Activated CD4-positive, CD25-positive, alpha-beta regulatory T cell treated with anti-CD3 and anti-CD28 coated beads, Interleukin-2, amount 50 U/mL, for 24 hours (primary cell): ENCODE measurements at places on chromosomes 4 and X.

DNA sequence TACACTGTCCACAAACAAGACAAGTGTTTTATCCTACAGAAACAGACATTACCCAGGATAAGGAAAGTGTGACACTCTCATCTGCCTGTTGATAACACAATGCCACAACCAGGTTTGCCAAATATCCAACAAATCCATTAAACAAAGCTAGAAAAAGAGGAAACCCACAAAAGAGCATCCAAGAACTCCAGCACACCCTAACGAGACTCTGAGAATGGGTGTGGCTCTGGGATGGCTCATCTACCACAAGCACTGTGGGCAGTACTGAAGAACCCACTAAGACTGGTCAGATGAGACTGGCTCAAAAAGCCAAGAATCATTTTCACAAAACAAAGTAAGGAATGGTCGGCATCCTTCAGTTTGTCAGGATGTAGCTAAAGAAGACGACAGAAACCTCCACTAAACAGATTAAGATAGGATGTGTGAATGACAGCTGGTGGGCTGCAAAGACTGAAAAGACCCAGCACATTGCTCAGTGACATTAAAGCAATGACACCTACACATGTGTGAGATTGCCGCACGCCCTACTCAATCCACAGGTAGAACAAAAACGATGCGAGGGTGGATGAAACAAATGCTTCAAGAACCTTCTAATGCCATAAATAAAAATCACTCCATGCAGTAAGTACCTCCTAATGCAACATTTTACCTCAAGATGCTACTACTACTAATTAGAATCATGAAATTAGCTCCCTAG is 14.7 kb downstream of the ATP8A1 start:
- peak; percentile 45 for ATAC-seq

GRCh38 chrX:100658941-100659381 is 15.0 kb downstream of the SRPX2 start:
- ATAC-seq: no peak

DNA sequence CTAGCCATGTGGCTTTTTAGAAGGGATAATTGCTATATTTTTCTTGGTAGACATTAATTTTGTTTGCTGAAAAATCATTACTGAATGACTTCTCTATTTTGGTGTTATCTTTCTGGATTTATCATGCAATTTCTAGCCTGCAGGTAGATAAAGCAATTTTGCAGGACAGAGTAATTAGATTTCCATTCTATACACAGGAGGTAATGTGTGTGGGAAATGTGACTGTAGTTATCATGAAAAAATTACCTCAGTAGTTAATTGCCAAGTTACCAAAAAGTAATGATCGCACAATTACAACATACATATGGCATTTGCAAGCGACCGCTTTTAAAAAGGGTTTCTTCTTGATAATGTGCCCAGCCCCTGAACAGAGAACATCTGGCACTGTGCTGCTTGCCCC is 66.1 kb downstream of the KIT start:
- no peak for ATAC-seq

DNA sequence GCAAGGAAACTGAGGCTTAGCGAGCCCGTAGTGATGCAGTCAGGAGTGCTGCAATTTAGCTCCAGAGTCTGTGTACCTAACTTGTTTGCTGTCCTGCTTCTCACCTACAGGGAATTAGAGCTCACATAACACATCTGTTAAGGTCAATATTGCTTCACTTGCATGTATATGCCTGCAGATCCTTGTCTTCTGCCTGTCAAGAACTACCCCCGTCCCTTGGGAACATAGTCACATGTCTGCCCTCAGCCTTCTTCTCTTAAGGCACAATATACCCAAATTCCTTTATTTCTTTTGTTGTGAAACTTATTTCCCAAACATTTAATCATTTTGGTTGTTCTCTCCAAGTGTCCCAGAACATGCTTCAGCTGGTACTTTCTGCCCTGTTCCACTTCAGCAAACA is 103.3 kb upstream of the LEF1 start:
- no peak for ATAC-seq

DNA sequence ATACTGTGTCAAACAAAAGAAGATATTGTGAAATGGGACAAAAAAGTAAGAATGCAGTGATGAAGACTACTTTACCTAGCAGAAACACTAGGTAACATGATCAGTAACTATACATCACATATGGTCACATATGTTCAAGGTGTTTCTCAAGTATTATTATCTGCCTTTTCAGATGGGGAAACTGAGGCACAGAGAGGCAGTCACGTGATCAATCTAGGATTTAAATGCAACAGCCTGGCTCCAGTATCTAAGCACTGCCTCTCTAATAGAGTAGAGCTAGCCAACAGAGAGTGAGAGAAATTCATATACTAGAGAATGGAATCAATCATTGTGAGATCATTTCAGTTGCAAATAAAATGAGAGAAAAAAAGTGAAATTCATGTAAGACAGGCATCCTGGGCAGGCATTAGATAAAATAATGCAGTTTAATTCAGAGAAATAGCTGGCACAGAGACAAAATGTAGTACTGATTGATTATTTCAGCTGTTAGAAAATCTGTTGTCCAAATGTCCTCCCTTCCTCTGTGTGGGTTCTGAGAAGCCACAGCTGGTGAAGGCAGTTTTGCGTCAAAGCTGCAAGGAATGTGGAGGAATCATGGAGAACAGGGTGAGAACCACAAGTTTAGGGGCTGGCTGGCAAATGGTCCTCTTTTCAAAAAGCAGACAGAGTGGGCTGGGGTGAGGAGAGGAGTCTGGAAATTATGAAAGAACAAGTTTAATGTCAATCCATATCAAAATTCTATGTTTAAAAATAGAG is 26.0 kb downstream of the SMIM43 start:
- no peak for ATAC-seq

DNA sequence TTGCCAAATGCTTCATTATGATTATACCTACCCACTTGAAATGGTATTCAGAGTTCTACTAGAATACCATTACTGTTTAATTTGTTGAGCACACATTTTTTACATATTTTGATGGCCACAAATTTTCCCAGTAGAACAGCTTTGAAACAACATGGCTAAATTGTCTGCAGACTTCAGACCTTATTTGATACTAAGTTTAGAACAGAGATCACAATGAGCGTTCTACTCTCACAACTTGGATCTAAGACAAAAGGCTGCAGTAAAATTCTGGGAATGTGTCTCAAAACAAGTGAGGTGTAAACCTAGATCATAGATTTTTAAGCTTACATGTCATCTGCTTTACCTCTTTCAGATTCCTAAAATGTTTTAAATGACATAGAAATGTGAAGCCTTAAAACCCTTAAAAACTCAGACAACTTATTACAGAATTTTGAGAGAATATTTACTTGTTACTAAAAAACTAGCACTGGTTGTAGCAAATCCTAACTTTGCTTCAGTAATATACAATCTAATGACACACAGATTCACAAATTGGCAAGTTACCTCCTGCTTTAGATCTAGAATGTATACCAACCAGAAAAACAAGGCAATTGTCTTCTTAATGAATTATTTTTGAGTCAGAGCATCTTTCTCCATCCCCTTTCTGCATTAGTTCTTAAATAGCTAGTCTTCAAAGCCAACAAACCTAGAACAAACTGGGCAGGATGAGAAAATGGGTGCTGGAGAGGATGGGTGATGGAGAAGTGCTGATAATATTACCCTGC is 243.3 kb downstream of the SLC7A11 start:
- no peak for ATAC-seq

DNA sequence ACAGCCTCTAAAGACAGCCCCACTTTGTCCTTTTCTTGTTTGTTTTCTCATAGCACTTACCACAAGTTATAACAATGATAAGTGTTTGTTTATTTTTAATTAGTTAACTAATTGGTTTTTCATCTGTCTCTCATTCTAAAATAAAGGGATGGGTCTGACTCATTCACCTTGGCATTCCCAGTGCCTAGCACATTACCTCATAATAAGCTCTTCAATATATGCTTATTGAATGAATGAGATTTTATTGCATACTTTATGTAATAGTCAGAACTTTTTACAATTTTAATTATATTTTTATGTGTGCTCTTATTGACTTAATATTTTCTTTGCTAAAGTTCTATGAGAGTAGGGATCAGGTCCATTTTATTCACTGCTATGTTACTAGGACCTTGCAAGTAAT is 22.8 kb upstream of the PRKG2 start:
- no peak for ATAC-seq

- ATAC-seq: no peak
Observed at GRCh38 chr4:123433976-123434375, 37.4 kb downstream of the SPRY1 start.

DNA sequence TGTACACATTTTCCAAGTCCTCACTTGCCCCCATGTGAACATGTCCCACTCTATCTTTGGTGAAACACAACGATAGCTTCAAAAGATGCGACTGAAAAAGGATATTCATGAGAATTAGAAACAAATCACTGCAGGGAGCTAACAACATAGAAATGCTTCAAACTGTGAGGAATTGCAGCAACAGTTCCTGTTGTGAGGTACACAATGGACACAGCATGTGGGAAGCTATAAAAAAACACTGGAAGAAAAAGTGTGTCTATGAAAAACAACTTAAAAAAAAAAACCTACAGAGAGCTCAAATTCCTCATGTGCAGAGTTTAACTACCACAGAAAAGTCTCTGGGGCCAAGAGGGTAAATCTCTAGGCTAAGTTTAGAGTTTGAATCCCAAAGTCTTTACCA is 51.6 kb upstream of the BLTP1 start:
- no peak for ATAC-seq

DNA sequence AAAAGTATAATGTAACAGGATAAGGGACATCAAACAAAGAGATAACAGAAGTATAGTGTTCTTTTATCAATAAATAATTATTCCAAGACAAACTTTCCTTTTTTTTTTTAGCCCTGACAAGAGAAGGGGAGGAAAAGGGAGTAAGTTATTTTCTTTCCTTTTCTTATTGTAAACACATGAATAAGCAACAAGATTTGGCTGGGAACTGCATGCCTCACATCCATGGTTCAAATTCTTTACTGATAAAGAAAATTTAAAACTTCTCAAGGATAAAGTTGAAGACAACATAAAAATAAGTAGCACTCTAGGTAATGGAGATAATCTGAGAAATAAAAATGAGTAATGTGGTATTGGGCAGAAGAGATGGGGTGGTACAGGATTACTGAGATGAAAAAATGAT is 71.6 kb downstream of the NEK1 start:
- no peak for ATAC-seq

DNA sequence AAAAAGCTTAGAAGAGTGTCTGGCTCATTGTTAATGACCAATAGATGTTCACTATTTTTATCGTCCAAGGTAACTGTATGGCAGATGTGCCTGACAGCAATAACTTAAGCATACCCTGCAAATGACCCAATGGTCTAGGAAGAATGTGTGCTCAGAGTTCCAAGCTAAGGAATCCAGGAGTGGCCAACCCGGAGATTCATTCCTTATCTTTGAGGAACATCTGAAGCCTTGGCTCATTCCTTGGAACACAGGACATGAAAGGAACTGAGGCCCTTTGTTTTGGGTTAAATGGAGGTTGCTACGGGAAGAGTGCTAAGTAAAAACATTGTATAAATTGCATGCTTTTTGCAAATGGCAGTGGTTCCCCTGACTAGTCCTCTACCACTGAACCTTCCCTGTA is 38.9 kb upstream of the EFNB1 start:
- no peak for ATAC-seq

DNA sequence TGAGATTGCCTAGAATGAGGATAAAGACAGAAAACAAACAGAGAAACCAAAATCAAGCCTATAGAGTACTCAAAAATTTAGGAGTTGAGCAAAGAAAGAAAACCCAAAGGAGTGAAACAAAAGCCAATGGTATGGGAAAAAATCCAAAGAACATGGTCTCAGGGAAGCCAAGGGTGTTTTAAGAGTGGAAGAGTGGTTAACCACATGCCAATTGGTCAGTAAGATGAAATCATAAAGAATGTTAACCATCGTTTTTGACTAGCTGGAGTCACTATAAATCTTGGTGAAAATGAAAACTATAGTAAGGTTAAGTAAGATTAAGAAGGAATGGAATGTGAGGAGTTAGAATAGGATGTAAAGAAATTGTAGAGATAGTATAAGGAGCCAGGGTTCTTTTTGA is 64.7 kb upstream of the RPL34 start:
- no peak for ATAC-seq

GRCh38 chrX:99719140-99719539 is 690.9 kb downstream of the PCDH19 start:
- ATAC-seq: no peak

- peak; percentile 99 for ATAC-seq
Observed at GRCh38 chr4:142416711-142417275, 429.3 kb downstream of the INPP4B start.

DNA sequence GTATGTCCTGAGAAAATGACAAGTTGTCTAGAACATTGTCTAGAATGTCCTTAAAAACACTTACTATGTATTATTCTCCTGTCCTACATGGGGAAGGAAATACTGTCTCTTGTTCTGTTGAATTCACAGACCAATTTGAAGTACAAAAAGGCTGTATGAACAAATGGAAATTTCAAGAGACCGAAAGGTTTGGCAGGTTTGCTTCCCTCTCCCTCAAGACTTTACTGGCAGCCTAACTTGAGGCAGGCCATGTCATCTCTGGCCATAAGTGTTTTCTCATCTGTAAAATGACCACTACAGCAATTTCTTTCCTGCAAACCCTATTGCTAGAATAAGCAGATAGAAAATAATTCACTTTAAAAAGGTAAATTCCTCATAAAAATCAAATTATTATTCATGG is 191.2 kb upstream of the BMP3 start:
- no peak for ATAC-seq

DNA sequence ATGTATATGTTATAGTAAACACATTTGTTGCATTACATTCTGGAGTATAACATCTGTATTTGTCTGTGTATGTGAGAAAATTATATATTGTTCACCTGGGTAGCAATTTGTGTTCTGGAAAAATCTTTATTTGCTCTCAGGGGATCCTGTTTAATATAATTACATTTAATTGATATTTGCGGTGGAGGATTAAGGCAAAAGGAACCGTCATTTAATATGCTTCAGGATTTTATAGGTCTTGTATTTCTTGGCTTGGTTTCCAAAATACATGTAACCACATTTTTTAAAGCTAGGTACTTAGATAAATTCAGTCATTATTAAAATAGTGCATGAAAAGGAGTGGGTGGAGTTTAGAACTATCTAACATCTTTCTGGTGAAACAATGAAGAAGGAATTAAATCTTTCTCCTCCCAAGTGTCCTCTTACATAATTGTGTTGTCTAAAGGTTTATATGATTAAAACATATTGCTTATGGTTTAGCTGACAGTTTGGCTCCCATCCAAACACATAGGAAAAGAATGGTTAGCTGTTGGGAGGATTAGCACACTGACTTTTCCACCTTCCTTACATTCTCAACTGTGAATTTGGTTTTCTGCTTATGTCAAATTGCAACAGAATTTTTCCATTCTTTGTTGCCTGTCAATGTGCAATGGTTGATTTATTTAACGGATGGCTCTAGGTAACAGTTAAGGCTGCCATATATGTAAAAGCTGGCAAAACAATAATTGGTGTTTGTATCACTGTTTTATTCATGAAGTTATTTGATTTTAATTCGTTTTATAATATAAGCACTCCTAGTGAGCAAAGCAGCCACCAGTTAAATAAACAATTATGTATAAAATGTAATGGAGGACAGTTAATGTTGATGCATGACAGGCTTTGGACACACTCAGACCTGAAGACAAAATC is 250.8 kb upstream of the SFRP2 start:
- no peak for ATAC-seq
